Gastroesophageal sphincter (tissue), 4 donors: ENCODE measurements at places on chromosomes 16 and 17.

GRCh38 chr16:86626284-86626683, 47.9 kb downstream of the FOXL1 start:
- no peak for ATAC-seq

- ATAC-seq, result no peak
Measured at GRCh38 chr17:81396722-81397313, 1.6 kb downstream of the BAHCC1 start.

GRCh38 chr17:1576500-1576899, 13.9 kb upstream of the PITPNA start:
- ATAC-seq, result no peak

GRCh38 chr17:70478902-70479301, 309.6 kb downstream of the KCNJ2 start:
- no peak for ATAC-seq

GRCh38 chr17:81918832-81919545, 1.0 kb upstream of the SIRT7 start:
- ATAC-seq, result no peak

DNA sequence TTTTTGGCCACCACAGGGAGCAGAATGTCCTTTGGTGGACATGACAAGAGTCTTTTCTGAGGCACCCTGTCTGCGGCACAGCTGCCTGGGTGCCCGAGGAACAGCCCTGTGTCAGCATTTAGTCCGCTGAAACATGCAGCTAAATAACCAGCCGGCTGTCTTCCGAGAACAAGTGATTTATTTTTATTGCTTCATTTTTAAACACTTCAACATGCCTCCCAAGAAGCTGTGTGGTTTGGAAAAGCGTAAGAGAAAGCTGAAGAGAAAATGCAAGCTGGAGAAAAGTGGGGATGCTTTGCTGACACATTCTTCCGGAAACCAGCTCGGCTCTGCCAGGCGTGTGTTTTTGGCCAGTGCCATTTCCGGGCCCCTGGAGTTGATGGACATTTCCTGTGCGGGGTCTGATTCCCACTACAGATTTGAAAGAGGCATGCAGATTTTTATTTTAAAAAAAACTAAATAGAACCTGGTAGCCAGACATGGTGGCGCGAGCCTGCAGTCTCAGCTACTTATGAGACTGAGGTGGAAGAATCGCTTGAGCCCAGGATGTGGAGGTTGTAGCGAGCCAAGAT, 94.7 kb downstream of the SEC14L1 start:
- ATAC-seq, result peak; percentile 74

DNA sequence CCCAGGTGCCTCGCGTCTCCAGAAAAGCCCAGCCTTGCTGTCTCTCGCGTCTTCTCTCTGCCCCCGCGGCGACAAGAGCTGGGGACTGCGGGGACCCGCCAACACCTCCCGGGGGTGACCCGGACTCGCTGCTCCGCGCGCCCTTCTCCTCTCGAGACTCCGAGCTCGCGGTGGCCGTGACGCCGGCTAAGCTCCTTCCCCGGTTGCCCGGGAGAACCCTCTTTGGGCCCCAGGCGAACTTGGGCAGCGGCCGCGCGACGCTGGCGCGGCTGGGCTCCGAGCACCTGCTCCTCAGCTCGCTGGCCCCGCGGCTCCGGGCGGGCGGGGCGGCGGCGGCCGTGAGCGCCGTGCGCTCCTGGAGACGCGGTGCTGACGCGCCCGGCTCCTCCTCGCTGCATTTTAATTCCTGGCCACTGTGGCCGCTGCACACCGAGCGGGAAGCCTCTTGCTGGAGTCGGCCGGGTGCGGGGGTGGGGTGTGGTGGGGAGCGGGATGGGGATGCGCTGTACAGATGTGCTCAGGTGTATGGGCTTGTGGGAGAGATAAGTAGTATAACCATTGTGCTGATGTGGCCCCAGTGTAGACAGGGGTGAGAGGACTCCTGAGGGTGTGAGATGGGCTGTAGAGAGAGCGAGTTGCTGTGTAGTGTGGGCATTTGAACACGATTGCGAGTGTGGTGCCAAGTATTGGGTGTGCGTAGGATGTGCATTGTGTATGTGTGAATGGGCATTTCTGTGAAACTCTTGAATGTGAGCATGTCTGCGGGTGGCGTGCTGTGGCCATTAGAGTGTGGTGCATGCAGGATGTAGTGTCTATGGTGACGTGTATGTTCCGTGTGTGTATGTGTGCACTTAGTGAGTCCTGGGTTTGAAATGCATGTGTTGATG, at the start of gene ASIC2:
Gene ASIC2, minus strand, starts transcription at position 315 of the 887 bp plus-strand sequence.
- ATAC-seq, result no peak

- no peak for ATAC-seq
Measured at GRCh38 chr16:54724346-54724925, 206.2 kb upstream of the IRX5 start.

- ATAC-seq, result no peak
Measured at GRCh38 chr17:1608676-1609075, 20.0 kb downstream of the SLC43A2 start.

DNA sequence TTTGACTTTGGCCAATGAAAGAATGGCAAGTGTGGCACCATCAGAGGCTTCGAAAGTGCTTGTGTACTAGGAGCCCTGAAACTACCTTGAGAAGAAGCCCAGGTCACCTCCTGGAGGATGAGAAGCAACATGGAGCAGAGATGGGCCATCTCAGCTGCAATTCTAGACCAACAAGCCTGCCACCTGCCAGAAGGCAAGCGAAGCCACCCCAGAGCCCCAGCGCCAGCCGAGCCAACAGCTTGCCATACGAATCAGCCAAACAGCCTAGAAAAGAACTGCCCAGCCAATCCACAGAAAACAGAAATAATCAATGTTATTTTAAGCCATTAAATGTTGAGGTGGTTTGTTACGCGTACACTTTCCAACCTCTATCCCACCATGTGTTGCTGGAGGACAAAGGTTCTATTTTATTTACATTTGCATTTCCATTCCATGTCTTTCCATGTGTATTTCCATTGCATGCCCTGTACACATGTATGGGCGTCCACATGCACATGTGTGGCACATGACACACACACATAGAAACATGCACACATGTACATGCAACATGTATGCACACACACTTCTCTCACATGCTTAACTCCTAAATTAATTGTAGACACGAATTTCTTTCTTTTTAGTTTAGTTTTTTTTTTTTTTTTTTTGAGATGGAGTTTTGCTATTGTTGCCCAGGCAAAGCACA, 144.3 kb upstream of the TNRC6C start:
- no peak for ATAC-seq

DNA sequence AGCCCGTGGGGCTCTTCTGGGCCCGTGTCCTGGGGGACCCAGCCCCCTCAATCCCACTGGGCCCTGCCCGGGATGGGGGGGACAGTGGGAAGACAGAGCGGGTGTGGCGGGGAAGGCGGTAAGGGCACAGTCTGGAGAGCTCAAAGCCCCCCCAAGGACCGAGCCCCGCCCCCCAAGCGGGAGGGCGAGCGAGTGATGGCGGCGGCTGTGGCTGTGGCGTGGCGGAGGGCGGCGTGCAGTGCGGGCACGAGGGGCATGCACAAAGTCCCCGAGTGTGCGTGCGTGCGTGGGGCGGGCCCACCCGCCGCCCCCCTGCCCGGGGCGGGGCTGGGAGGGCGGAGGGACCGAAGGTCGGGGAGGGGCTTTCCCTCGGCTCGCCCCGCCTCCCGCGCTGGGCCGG, 3.6 kb upstream of the WDR24 start:
- no peak for ATAC-seq

DNA sequence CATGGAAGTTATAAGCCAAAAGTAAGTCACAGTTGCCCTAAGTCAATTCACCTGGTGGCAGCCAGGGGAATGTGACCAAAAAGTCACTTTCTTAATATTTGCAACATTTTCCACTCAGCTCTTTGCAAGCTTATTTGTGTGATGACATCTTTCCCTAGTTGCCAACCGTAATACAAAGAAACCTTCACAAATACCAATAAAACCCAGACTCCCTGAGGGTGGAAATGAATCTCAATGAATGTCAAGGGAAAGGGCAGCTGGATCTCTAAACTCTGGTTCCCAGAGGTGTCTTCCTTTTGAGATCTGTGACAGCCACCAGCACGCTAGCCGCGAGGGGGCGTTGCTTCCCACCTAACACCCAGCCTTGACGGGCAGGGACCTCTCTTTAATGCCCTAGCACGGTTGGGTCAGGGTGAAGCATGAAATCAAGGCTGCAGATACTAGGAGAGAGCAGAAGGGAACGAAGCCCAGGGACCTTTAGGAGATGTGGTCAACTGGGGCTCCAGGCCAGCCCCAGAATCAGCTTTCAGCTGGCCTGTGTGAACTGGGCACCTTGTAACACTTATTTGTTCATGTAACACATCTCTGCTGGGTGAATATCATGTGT, 82.2 kb downstream of the CMC2 start:
- no peak for ATAC-seq

DNA sequence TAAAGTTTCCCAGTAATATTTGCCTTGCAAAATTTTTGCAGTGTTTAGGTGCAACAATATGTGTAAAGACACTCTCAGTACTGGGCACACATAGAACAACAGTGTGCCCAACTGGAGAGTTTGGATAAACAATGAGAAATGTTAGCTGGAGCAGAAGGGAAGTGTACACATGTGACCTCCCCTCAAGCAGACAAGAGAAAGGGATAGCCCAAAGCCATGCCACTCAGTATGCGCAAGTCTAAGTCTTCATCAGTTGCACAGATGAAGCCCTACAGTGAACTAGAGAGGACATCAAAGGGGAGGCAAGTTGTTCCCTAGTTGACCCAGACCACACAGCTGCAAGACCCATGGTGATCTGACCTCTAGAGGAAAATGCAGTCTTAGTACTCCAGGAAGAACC, 97.9 kb upstream of the CDH11 start:
- ATAC-seq, result no peak

- ATAC-seq, result no peak
Measured at GRCh38 chr16:27759301-27759871, 209.4 kb downstream of the KATNIP start.

GRCh38 chr17:48101012-48101720, at the start of gene CBX1:
CBX1 (minus strand) TSS chr17:48101478; CDS start chr17:48077004, 24,474 bp downstream.
- ATAC-seq, result peak; percentile 97

GRCh38 chr17:36703860-36704266, 102.5 kb downstream of the MRM1 start:
- no peak for ATAC-seq

- ATAC-seq, result no peak
Measured at GRCh38 chr17:48441231-48441711, 11.3 kb upstream of the SKAP1 start.

DNA sequence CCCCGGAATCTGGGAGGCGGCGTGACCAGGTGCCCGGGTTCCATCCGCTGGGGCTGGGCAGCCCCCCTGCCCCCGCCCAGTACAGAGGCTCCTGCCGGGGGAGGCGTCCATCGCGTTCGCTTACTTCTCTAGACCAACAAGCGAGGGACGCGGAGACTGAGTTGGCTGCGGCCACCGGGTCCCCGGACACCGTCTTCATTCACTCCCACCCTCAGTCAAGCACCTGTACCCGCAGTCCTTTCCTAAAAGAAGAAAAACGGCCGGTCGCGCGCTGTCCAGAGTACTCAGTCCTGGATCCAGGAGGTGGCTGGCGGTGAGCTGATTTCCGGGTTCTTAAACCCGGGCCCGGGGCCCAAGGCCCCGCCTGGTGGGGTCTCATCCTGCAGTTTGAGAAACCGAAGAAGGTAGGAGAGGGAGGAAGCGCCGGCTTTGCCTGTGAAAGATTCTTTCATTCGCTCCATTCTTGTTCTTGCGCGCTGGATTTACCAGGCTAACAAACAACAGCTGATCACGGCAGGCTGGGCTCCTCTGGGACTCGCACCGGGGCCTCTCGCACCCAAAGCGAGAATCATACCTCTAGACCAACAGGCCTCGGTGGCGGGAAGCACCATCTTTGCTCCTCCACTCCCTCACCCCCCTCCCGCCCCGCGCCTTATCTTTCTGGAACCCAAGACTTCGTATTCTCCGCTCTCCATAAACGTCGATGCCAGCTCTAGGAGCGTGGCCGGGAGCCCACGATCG, 17.4 kb upstream of the OR1F1 start:
- ATAC-seq, result no peak

GRCh38 chr16:71367241-71367976, 8.9 kb downstream of the CALB2 start:
- ATAC-seq, result no peak

- no peak for ATAC-seq
Measured at GRCh38 chr17:70797166-70797565, 627.8 kb downstream of the KCNJ2 start.

DNA sequence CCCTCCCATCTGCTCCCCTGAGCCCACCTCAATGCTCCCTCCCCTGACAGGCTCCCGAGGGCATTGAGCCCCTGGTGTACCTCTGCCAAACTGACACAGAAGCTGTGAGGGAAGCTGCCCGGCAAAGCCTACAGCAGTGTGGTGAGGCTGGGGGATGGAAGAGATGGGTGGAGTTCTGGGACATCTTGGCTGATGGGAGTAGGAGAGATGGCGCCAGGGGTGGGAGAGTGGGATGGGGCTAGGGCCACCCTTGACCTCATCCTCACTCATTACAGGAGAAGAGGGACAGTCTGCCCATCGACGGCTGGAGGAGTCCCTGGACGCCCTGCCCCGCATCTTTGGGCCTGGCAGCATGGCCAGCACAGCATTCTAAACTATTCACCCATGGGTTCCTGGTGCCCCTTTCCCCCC, 16.2 kb upstream of the CTCF start:
- ATAC-seq, result no peak

- no peak for ATAC-seq
Measured at GRCh38 chr17:40935624-40936023, 1.8 kb downstream of the KRT23 start.

DNA sequence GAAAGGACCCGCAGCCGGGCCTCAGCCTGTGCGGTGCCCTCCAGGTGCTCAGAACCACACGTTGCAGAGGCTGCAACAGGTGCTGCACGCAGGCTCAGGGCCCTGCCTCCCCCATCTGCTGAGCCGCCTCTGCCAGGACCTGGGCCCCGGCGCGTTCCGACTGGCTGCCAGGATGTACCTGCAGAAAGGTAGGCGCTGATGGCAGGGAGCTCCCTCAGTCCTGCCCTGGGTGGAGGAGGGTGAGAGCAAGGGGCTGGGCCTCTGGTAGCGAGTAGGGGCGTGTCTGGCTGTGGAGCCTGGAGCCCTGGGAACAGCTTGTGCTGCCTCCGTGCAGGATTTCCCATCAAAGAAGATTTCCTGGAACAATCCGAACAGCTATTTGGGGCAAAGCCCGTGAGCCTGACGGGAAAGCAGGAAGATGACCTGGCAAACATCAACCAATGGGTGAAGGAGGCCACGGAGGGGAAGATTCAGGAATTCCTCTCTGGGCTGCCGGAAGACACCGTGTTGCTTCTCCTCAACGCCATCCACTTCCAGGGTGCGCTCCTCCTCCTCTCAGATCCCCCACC, 4.4 kb downstream of the SERPINF2 start:
- peak; percentile 83 for ATAC-seq

GRCh38 chr17:82793974-82794630, 42.2 kb downstream of the TBCD start:
- ATAC-seq, result peak; percentile 37

DNA sequence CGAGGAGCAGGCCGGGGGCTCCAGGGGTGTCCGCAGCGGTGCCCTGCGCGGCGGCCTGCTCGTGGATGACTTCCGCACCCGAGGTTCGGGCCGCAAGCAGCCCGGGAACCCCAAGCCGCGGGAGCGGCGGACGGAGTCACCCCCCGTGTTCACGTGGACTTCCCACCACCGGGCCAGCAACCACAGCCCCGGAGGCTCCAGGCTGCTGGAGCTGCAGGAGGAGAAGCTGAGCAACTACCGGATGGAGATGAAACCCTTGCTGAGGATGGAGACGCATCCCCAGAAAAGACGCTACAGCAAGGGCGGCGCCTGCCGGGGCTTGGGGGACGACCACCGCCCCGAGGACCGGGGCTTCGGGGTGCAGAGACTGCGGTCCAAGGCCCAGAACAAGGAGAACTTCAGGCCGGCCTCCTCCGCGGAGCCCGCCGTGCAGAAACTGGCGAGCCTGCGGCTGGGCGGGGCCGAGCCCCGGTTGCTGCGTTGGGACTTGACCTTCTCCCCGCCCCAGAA, 75.8 kb downstream of the KLHDC4 start:
- ATAC-seq, result no peak
